ENCODE measurements at places on chromosomes 6 and 20. TPM values are rescaled to one million over a fixed set of nuclear protein-coding genes. Genes with fewer than 3 reads are reported as not detected.
A peak's percentile ranks its signal among the peaks of the same experiment; 100 is the strongest.

- peak; percentile 37 for DNase-seq
Observed at GRCh38 chr6:41288030-41288753, 1.7 kb upstream of the TREM1 start.

DNA sequence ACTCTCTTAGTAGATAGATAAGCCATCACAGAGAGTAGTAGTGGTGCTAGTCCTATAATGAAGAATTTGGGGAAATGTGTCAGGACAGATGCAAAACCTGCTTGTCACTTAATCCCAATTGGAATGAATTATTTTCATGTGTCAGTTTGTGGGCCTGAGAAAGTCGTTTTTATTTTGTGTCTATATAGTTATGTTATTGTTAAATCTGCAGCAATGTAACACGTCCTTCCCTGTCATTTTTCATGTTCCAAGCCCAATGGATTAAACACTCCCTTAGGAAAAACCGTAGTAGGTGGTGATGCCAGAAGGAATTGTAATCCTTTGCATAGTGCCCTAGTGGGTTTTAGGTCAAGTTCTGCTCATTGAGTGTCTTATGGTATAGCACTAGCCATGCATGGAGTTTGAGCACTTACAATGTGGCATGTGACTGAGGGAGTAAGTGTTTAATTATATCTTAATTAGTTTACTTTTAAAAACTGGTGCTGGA, 105.9 kb upstream of the PRSS16 start:
- no peak for DNase-seq

Gene RARS2
- 19.9 TPM for total RNA-seq

DNA sequence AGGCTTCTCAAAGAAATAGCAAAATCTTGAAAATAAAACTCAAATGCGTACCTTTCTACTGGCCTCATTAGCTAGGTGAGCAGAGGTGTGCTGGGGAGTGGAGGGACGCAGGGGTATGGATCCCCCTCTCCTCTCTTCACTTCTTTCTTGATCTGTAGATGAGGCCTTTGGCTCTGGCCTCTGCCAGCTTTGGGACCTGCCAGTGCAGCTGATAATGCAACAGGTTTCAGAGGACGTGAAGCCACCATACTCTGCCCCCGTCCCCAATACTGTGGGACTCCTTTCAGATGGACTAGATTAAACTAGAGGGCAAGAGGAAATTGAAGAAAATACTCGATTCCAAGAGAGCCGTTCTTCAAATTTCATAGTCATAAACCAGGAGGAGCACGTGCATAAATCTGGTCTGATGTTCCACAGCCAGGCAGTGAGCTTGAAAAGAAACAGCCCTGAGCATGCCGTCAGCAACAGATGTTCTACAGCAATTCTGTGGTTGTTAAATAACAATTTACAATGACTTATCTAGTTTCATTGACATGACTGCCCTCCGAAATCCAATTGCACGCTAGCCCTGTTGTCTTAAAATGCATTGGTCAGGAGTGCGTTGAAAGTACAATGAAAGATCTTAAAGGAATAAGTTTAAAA, 245.3 kb upstream of the FOXQ1 start:
- no peak for DNase-seq

DNA sequence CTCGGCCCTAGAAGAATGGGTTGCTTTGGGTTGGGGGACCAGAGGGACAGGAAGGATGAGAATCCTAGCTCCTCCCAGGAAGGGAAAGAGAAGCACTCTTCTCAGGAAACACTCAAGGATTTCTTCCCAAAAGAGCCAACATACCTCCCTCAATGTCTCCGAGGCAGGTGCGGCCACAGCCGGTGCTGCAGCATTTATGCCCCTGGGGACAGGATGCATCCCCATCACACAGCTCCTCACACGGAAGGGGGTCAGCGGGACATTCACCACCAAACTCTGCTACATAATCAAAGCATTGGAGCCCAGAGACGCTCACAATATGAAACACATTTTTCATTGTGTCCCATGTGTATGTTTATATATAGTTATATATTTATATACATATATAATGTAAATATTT, 14.8 kb downstream of the WFDC3 start:
- DNase-seq: no peak

DNA sequence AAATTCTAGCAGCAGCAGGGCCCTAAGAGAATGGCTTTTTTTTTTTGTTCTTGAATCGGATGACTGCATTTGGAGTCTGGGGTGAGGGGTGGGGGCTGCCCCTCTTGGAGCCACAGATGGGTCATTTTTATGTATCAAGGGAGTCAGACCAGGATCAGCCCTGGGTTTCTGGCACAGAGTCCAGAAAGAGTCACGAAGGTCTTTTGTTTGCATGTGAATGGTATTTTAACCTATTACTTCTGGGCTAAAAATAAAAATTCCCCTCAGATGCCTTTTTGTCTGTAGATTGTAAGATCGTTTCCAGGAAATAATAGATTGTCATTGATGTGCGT, 72.5 kb downstream of the PHACTR3 start:
- no peak for DNase-seq
